ENCODE measurements at places on chromosomes 5 and 9. TPM values are rescaled to one million over a fixed set of nuclear protein-coding genes. Genes with fewer than 3 reads are reported as not detected.

The TMEM252 gene
- not detected for total RNA-seq

The SH3GL2 gene
- total RNA-seq, result not detected

The IRX2 gene
- total RNA-seq, result not detected

The SPINK1 gene
- total RNA-seq, result 0.59 TPM

The PCDHGA9 gene
- 4.5 TPM for total RNA-seq

The OMD gene
- not detected for total RNA-seq

Measured in smooth muscle cell of the umbilical artery (primary cell).